ENCODE measurements at places on chromosomes 5 and 9. TPM values are rescaled to one million over a fixed set of nuclear protein-coding genes. Genes with fewer than 3 reads are reported as not detected.

Gene GZMA
- total RNA-seq: not detected

Gene PCDHB8
- not detected for total RNA-seq

Gene TRIM52
- total RNA-seq: 61.3 TPM

Gene IDNK
- total RNA-seq: 11.6 TPM

Gene TXNDC8
- total RNA-seq: not detected

Gene FGF10
- not detected for total RNA-seq

Gene RUSC2
- total RNA-seq: 0.32 TPM

Gene IFNK
- not detected for total RNA-seq

Gene DIAPH1
- total RNA-seq: 111 TPM

Gene MLANA
- not detected for total RNA-seq

Gene CCL21
- total RNA-seq: not detected

Gene APBA1
- 0.34 TPM for total RNA-seq

Gene IL31RA
- not detected for total RNA-seq

Gene GRM6
- not detected for total RNA-seq

Gene NKD2
- total RNA-seq: not detected

Gene FEM1C
- 18.2 TPM for total RNA-seq

Gene CARTPT
- total RNA-seq: not detected

Gene SH2D3C
- 66.3 TPM for total RNA-seq

Gene PLAC8L1
- total RNA-seq: 0.51 TPM

Gene BHMT
- total RNA-seq: not detected

Gene RNF14
- 28.1 TPM for total RNA-seq

All from B cell (primary cell).